ENCODE measurements at places on chromosomes 2 and 18. TPM values are rescaled to one million over a fixed set of nuclear protein-coding genes. Genes with fewer than 3 reads are reported as not detected.
A peak's percentile ranks its signal among the peaks of the same experiment; 100 is the strongest.

The HOXD12 gene
- total RNA-seq = not detected

The CDH19 gene
- total RNA-seq = 2.0 TPM

The TMEM178A gene
- total RNA-seq = 1.4 TPM

- DNase-seq = no peak
- H3K27me3 ChIP-seq = peaks cover 1% of the 10 kb centered on the region
- no peaks in the 10 kb centered on the region for H3K36me3 ChIP-seq
- no peak overlapping the region for H3K27ac ChIP-seq
Measured at GRCh38 chr18:45104049-45104395, 423.3 kb downstream of the SETBP1 start.

GRCh38 chr2:85511008-85511811 lies 27.8 kb upstream of the MAT2A start:
- no peak for DNase-seq
- peaks cover 26% of the 10 kb centered on the region for H3K4me1 ChIP-seq
- no peak overlapping the region for H3K4me3 ChIP-seq
- H3K36me3 ChIP-seq = no peaks in the 10 kb centered on the region

GRCh38 chr2:46872902-46873603 lies 42.6 kb downstream of the MCFD2 start:
- H3K27ac ChIP-seq = peak overlapping the region; percentile 93
- H3K27me3 ChIP-seq = no peaks in the 10 kb centered on the region
- no peak overlapping the region for H3K4me3 ChIP-seq
- H3K36me3 ChIP-seq = no peaks in the 10 kb centered on the region

- H3K36me3 ChIP-seq = no peaks in the 10 kb centered on the region
- DNase-seq = no peak
- no peaks in the 10 kb centered on the region for H3K27me3 ChIP-seq
Measured at GRCh38 chr18:6021306-6022073, 126.2 kb upstream of the TMEM200C start.

GRCh38 chr2:106272216-106272807 lies 78.2 kb upstream of the UXS1 start:
- H3K4me3 ChIP-seq = no peak overlapping the region
- H3K27ac ChIP-seq = no peak overlapping the region
- peaks cover 8% of the 10 kb centered on the region for H3K4me1 ChIP-seq
- no peaks in the 10 kb centered on the region for H3K36me3 ChIP-seq
- H3K27me3 ChIP-seq = peaks cover 4% of the 10 kb centered on the region

DNA sequence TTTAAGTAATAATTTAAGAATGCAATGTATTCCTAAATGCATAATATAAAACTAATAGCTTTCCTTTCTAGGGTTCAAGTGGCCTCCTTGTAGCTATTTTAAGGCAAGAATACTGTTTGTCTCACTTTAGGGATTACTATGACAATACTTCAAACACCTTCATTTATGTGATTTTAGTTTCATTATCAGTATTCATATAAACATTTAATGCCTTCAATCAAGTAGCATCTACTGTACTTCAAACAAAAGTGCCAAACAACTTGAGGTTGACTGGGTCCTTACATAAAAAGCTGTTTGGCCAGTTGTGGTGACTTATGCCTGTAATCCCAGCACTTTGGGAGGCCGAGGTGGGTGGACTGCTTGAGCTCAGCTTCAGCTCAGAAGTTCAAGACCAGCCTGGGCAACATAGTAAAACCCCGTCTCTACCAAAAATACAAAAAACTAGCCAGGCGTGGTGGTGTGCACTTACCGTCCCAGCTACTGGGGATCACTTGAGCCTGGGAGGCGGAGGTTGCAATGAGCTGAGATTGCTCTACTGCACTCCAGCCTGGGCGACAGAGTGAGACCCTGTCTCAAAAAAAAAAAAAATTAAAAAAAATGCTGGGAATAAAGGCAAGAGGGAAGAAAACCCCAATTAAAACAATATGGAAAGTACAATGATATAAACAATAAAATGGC lies 9.3 kb downstream of the MEX3C start:
- no peaks in the 10 kb centered on the region for H3K36me3 ChIP-seq
- H3K27ac ChIP-seq = no peak overlapping the region
- no peaks in the 10 kb centered on the region for H3K27me3 ChIP-seq
- peaks cover 72% of the 10 kb centered on the region for H3K4me1 ChIP-seq
- H3K4me3 ChIP-seq = no peak overlapping the region
- no peak for DNase-seq

DNA sequence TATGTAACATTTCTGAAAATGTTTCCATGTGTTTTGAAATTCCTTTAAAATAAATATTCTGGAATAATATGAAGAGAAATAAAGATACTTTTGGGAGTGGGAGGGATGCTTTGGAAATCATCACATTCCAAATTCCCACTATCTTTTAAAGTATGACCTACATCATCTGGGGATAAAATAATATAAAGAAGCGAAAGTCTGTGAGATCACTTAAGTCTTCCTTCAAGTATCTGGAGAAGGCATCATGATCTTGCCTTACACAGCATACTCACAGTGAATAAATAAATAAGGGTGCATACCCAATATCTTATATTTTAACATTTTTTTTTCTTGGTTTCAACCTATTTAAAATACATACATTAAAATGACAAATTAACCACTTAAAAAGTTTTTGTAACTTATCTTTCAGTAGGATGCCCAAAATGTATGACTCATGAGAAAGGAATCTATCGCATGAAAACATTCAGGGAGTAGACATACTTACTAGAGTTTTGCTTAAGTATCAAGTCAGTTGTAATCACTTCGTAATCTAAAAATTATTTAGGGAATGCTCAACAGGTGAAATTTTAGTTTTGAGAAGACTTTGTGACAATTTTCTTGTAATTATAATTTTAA lies 248.3 kb upstream of the COL3A1 start:
- no peak overlapping the region for H3K4me3 ChIP-seq
- no peak for DNase-seq
- H3K27ac ChIP-seq = no peak overlapping the region
- no peaks in the 10 kb centered on the region for H3K27me3 ChIP-seq
- H3K4me1 ChIP-seq = peaks cover 38% of the 10 kb centered on the region

DNA sequence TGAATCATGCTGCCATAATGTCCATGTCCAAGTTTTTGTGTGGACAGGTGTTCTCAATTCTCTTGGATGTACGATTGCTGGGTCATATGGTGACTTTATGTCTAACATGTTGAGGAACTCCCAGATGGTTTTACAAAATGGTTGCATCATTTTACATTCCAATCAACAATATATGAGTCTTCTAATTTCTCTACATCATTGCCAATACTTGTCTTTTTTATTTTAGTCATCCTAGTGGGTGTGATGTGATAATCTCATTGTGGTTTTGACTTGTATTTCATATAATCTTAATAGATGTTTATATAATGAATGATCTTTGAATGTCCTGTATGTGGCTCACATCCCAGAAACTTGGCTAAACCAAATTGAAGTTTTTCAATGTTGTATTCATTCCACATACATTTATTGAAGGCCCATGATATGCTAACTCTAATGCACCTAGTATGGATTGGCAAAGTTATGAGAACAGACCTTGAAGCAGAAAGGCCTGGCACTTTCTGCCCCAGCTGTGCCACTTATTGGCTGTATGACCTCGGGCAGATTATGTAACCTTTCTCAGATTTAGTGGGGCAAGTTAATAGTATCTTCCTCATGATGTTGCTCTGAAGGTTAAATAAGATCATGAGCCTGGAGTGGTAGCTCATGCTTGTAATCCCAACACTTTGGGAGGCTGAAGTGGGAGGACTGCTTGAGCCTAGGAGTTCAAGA lies 205.4 kb downstream of the RAB3GAP1 start:
- no peak for DNase-seq
- no peaks in the 10 kb centered on the region for H3K4me1 ChIP-seq
- H3K4me3 ChIP-seq = no peak overlapping the region
- H3K27me3 ChIP-seq = no peaks in the 10 kb centered on the region
- peaks cover 2% of the 10 kb centered on the region for H3K36me3 ChIP-seq
- no peak overlapping the region for H3K27ac ChIP-seq

GRCh38 chr18:34809451-34810072 lies 99.5 kb downstream of the DTNA start:
- H3K27ac ChIP-seq = no peak overlapping the region
- peaks cover 5% of the 10 kb centered on the region for H3K4me1 ChIP-seq
- DNase-seq = no peak
- H3K36me3 ChIP-seq = no peaks in the 10 kb centered on the region
- H3K27me3 ChIP-seq = no peaks in the 10 kb centered on the region

- peaks cover 35% of the 10 kb centered on the region for H3K4me1 ChIP-seq
- peaks cover 60% of the 10 kb centered on the region for H3K27me3 ChIP-seq
- peak overlapping the region; percentile 60 for H3K4me3 ChIP-seq
- no peaks in the 10 kb centered on the region for H3K36me3 ChIP-seq
- no peak overlapping the region for H3K27ac ChIP-seq
Measured at GRCh38 chr2:174325373-174326160, 9.2 kb upstream of the SP9 start.

DNA sequence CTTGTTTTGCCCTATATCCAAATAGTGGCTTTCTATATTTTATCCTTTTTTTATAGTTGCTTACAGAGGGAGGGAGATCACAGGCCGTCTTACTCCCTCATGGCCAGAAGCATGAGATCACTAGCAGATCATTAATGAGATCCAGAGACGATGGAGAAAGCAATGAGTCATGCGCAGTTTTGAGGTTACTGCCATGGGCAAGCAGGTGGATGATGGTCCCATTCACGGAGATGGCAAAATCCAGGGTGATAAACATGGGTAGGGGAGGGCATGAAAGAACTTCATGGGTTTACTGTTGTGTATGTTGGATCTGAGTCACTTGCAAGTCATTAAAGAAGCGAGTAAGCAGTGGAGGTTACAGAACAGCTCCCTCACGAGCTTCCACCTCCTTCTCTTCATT lies 60.4 kb downstream of the C18orf63 start:
- DNase-seq = no peak
- H3K36me3 ChIP-seq = no peaks in the 10 kb centered on the region

GRCh38 chr2:240165661-240166060 lies 25.2 kb upstream of the OTOS start:
- peaks cover 36% of the 10 kb centered on the region for H3K27me3 ChIP-seq
- no peak overlapping the region for H3K27ac ChIP-seq
- no peaks in the 10 kb centered on the region for H3K4me1 ChIP-seq
- peak; percentile 52 for DNase-seq
- H3K4me3 ChIP-seq = no peak overlapping the region

GRCh38 chr18:25279133-25279532 lies 72.8 kb downstream of the ZNF521 start:
- H3K27me3 ChIP-seq = no peaks in the 10 kb centered on the region
- peak overlapping the region; percentile 14 for H3K27ac ChIP-seq
- H3K4me1 ChIP-seq = peaks cover 45% of the 10 kb centered on the region
- no peak for DNase-seq
- no peaks in the 10 kb centered on the region for H3K36me3 ChIP-seq
- no peak overlapping the region for H3K4me3 ChIP-seq

All from chondrocyte (in vitro differentiated cells).